Stimulated activated CD8-positive, alpha-beta memory T cell treated with anti-CD3 and anti-CD28 coated beads, Interleukin-4, amount 100 ng/mL, for 1 hour (primary cell): ENCODE measurements at places on chromosomes 12 and 14.

DNA sequence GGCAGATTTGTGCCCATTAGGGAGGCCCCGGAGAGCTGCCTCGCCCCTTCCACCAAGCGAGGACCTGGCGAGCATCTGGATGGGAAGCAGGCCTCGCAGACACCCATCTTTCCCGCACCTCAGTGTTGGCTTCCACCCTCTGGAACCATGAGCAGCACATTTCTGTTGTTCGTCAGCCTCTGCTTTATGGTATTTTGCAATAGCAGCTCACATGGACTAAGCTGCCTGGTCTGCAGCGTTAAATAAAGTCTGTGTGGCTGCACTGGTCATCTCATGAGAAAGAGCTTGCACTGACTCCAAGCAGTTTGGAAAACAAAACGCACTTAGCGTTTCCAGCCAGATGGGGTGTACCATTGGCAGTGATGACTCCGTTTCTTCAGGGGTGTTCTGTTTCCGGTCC lies 75.8 kb downstream of the GLT1D1 start:
- no peak for DNase-seq

- DNase-seq = peak; percentile 58
Observed at GRCh38 chr14:92121670-92122350, at the start of the genes CPSF2 and NDUFB1. Gene CPSF2 (plus strand): TSS chr14:92121969. CDS start chr14:92130985, 9,016 bp downstream. Gene NDUFB1 (minus strand): TSS chr14:92121706. CDS start chr14:92117637, 4,069 bp downstream.

DNA sequence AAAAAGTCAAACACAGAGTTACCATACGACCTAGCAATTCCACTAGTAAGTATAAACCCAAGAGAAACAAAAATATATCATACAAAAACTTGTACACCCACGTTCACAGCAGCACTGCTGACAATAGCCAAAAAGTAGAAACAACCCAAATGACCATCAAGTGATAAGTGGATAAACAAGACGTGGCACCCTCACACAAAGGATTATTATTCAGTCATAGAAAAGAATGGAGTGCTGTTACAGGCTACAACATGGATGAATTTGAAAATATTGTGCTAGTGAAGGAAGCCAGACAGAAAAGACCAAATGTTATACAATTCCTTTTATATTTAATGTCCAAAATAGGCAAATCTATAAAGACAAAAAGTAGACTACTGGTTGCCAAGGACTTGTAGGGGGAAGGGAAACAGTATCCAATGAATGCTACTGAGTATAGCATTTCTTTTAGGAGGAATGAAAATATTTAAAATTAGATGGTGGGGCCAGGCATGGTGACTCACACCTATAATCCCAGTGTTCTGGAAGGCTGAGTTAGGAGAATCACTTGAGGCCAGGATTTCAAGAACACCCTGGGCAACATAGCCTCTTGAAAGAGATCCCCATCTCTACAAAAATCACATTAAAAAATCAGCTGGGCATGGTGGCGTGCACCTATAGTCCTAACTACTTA lies 41.9 kb downstream of the SPTLC2 start:
- DNase-seq = no peak

GRCh38 chr12:104505095-104505818 lies 48.5 kb downstream of the CHST11 start:
- DNase-seq = no peak

GRCh38 chr12:118690506-118690905 lies 290.8 kb upstream of the SRRM4 start:
- DNase-seq = no peak

DNA sequence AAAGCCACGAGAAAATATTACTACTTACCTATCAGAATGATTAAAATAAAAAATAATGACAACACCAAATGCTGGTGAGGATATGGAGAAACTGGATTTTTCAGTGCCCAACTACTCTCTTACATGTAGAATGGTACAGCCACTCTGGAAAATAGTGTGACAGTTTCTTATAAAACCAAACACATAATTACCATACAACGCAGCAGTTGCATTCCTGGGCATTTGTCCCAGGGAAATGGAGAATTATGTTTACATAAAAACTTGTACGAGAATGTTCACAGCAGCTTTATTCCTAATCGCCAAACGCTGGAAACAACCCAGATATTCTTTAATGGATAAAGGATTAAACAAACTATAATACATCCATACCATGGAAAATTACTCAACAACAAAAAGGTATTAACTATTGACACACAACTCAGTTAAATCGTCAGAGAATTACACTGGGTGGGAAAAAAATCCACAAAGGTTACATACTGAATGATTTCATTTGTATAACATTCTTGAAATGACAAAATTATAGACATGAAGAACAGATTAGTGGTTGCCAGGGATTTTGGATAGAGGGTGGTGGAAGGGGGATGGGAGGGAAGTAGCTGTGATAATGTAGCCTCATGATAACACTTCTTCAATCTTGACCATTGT lies 35.4 kb downstream of the TAOK3 start:
- DNase-seq = no peak

DNA sequence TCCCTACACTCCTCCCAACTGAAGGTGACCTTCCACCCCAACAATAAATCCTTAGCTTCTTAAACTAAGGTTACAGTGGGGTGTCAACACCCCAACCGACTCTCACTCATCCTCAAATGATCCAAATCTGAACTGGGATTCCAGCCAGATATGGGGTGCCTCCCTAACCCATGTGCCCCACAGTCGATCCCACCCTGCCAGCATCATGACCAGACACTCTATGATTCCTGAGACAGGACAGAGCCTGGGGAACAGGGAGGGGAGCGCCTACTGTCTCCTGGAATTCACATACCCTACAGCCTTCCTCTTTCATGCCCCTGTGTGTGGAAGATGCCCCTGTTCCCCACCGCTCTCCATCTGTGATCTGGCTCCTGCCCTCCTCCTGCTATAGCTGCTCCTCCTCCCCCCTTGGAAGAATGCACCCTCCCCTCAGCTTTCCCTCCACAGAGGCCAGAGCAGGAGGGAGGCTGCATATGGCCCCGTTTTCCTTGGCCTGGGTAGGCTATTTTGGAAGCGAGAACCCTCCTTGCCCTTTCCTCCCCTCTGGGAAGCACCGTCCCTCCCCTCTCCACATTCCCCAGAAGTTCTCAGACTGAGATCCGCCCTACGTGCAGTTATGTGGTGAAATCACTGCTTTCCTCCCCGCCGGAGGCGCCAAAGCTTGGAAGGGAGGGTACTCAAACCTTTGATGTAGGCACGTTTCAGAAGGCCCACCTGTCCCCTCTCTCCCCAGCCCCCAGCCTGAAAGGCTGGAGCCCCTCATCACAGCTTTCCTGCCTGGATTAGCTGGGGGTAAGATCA lies 48.0 kb downstream of the SMUG1 start:
- no peak for DNase-seq

DNA sequence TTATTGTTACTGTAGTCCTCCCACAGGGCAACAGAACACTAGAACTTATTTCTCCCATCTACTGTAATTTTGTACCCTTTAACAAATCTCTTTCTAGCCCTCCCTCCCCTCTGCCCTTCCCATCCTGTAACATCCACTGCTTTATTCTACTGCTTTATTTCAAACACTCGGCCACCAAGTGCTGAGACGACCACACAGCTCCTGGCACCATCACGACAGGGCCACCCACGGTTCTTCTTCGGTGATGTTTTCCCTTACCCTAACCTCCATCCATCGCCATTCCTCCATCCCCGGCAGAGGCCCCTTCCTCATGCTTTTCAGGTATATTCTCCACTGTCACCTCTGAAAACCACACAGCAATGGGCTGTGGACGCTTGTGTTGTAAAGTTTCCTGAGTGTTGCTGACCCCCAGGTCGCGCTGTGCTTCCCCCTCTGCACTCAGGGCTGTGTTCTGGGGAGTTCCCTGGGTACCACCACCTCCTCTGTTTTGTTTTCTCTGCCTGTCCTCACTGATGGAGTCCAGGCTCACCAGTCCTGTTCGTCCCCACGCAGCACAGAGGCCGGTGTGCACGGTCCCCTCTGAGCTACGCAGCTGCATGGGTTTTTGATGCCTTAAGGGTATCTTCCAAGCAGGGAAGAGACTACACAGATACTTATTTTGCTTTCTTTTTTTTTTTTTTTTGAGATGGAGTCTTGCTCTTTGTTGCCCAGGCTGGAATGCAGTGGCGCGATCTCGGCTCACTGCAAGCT lies 207.2 kb upstream of the TMEM132C start:
- no peak for DNase-seq

- no peak for DNase-seq
Observed at GRCh38 chr14:30223385-30223785, 295.7 kb upstream of the PRKD1 start.

GRCh38 chr12:6074979-6075585 lies 49.4 kb downstream of the VWF start:
- no peak for DNase-seq

GRCh38 chr12:119631930-119632678 lies 35.8 kb upstream of the PRKAB1 start:
- DNase-seq = no peak

GRCh38 chr12:77591959-77592743 lies 238.5 kb upstream of the NAV3 start:
- DNase-seq = no peak

- no peak for DNase-seq
Observed at GRCh38 chr14:85316701-85317410, 213.1 kb upstream of the FLRT2 start.

DNA sequence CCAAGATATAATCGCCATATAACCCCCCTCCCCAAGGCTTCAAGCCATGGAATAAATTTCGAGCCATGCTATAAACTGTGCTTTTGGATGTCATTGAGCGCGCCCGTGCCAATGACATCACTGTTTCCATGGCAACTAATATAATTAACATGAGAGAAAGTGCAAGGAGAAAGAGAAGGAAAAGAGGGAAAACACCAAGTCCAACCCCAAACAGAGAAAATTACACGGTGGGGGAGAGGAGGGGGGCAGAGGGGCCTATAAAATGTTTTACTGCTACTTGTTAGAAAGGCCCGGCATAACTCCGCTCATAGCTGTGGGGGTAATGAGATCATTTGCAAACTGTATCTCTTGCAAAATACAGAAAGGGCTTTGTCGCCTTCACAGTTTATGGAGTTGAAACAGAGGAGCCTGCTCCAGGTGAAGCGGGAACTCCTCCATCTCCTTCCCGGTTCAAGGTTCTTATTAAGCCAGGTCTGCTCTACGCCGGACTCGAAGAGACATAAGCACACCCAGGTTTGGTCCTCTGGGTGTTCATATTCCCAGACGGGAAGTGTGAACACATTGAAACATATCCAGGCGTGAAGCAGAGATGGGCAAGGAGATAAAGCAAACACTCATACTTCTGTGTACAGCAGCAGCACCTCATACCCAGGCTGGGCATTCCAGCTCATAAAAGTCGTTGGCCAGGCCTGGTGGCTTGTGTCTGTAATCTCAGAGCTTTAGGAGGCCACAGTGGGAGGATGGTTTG lies 99.1 kb upstream of the MAP1LC3B2 start:
- no peak for DNase-seq

- no peak for DNase-seq
Observed at GRCh38 chr14:38882533-38882932, 220.5 kb downstream of the SEC23A start.

DNA sequence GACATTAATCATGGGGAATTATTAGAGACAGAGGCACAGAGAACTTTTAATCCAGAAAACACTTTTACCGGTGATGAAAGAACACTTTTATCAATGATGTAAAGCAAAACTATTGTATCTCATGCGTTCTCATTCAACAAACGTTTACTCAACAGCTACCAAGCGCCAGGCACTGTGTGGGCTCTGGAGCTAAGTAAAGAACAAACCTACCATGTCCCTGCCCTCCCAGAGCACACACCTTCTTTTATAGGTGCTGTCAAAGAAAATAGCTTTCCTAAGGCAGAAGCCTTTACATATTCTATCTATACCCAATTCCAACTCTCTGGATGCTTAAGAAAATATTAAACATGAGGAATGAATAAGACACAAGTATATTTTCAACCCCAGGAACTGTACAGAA lies 91.1 kb downstream of the FOXN3 start:
- no peak for DNase-seq

DNA sequence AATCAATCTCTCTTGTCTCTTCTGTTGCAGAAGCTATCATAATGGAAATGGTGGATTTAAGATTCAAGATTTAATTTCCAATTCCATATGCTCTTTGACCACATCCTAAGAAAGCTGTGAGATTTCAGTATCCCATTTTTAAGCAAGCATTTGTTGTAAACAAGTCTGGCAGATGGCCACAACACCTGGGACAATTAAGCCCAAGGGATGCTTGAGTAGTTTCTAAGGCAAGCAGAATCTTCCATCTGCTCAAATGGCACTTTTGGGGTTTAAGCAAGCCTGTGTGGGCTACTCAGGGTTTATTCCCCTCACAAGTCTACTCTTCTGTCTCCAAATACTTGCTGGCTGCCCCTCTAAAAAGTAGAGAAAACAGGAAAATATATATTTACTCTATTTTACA lies 304.7 kb upstream of the SYT1 start:
- no peak for DNase-seq

DNA sequence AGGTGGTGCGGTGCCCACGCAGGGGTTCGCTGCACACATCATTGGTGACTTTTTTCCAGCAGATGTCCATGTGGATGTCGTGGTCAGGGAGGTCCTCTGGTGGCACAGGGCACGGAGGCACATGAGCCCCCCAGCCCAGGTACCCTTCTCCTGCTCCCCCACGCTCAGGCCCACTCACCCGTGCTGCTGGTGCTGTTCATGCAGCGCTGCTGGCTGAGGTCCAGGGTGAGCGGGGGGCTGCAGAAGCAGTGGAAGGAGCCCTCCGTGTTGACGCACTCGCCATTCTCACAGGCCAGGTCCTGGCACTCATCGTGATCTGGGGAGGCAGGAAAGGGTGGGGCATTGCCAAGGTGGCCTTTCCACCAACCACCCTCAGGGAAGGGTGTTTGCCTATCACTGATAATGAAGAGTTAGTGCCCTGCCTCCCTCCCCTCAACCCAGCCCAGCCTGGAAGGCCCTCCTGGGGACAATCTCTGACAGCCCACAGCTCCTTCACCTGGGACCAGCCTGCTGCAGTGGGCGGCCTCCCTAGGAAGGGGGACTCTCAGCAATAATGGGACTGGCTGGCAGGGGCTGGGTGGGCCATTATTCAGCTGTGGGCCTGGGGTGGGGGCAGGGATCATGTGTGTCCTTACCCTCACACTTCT lies 9.8 kb downstream of the ISCA2 start:
- DNase-seq = no peak

GRCh38 chr12:57236201-57236924 lies 6.9 kb downstream of the SHMT2 start:
- DNase-seq = no peak

GRCh38 chr12:28909291-28909690 lies 239.8 kb upstream of the FAR2 start:
- DNase-seq = no peak

GRCh38 chr12:48629541-48629940 lies 52.5 kb downstream of the KANSL2 start:
- no peak for DNase-seq

- no peak for DNase-seq
Observed at GRCh38 chr12:4564818-4565217, 2.8 kb downstream of the DYRK4 start.

DNA sequence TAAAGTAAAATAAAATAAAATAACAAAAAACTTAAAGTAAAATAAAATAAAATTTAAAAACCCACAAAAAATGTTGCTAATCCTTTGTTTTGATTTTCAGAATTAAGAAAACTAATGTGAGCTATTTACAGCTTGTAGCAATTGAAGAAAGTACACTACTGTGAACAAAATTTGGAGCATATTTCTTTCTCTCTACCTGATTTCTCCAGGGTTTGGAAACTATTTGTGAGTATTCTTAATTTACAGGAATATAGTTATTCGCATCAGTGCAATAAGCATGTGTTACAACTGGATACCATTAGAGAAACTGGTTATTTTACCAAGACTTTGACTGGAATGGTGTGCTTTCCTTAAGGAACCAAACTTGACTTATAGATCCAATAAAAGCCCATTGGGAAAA lies 86.1 kb upstream of the CNOT2 start:
- no peak for DNase-seq
